ENCODE measurements at places on chromosomes 5 and 9. TPM values are rescaled to one million over a fixed set of nuclear protein-coding genes. Genes with fewer than 3 reads are reported as not detected.

- peak; percentile 63 for DNase-seq
Observed at GRCh38 chr9:78297672-78297961, 692 bp downstream of the PSAT1 start.

Gene LECT2
- total RNA-seq = not detected

Gene PROB1
- total RNA-seq = 0.03 TPM

GRCh38 chr5:176366232-176366894 is 1.1 kb downstream of the ARL10 start:
- DNase-seq = no peak

DNA sequence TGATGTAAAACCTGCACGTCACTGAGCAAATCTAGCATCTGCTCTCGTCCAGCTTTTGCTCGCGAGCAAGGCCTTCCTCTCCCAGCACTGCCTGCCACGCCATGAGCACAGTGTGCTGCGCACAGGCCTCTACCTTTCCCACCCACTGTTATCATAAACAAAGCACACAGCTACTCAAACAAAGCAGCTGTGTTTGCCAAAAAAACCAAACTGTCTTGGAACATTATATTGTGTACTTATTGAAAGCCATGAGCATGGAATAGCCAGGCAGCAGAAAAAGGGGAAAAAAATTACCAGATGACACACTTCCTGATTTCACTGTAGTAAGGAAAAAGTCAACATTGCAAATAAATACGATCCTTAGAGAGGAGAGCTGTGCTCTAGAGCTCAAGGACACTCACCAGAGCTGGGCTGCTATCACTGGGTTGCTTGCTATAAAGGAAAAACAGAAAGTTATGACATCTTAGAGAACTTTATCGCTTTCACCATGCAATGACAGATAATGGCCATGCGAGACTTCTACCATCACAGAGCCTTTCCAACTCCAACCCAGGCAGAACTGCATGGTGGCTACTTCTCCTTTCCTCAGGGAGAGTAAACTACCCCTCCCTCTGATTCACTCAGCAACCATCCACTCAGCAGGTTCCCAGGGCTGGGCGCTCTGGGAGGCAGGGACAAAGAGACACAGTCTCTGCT is 69.6 kb downstream of the EPB41L4B start:
- DNase-seq = no peak

Gene DMGDH
- not detected for total RNA-seq

- DNase-seq = no peak
Observed at GRCh38 chr9:129401623-129402370, 219.1 kb downstream of the C9orf50 start.

DNA sequence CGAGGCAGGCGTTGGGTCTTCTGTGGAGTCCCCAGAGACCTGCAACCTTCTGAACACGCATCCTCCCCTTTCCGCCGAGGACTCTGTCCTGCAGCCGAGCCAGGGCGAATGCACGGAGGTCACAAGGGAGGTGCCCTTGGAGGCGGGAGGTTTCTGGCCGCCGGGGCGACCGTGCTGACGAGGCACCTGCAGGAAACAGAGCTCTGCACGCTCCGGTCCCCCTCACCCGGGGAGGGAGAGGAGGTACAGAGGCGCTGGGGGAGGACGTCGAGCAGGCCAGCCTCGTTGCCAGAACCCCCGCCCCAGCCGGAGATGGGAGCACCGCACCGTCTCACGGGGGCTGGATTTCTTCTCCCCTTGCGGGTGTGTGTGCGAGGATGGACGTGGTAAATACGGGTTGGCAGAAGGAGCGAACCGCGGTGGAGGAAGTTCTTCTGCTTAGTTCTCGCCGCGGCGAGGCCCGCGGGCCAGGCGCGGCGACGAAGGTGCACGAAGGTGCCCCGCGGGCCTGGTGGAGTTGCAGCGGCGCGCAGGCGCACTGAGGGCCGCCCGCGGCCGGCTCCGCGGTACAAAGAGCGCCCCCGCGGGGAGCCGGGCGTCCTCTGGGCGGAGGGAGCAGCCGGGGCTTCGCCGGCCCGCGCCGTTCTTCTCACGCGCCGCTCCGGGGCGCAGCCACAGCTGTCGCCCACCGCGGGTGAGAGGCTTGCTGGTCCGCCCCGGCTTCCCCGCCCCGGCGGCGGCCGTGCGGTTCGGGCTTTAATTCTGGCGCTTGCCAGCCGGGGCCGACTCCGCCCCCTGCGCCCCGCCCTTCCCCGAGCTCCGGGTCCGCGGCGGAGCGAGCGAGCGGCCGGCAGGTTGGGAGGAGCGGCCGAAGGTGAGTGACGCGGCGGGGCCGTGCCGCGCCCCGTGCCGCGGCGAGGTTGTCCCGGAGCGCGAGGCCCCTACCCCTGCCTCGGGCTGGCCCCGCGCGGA is 289.5 kb downstream of the DOCK8 start:
- peak; percentile 44 for DNase-seq

- DNase-seq = no peak
Observed at GRCh38 chr9:99516657-99517049, 294.6 kb downstream of the SEC61B start.

Gene TPPP
- total RNA-seq = 5.1 TPM

Gene PITX1
- 0.11 TPM for total RNA-seq

Gene C9orf50
- not detected for total RNA-seq

Gene EQTN
- total RNA-seq = not detected

Gene SLC36A3
- not detected for total RNA-seq

DNA sequence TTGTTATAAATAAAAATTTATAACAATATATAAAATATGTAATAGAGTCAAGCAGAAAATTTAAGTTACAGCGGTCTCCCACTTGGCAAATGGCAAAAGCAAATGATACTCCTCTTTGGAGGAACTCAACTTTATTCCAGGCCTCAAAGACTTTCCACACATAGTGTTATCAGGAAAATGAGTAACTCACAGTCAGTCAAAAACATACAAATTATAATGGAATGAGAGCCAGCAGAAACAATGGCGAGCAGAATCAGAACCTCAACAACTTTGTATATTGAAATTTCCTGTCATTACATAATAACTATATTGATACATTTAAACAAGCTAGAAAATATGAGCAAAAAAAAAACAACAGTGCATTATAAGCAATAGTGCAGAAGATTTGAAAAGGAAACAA is 45.2 kb downstream of the ABLIM3 start:
- no peak for DNase-seq

- no peak for DNase-seq
Observed at GRCh38 chr5:9512457-9512856, 33.4 kb downstream of the SEMA5A start.

DNA sequence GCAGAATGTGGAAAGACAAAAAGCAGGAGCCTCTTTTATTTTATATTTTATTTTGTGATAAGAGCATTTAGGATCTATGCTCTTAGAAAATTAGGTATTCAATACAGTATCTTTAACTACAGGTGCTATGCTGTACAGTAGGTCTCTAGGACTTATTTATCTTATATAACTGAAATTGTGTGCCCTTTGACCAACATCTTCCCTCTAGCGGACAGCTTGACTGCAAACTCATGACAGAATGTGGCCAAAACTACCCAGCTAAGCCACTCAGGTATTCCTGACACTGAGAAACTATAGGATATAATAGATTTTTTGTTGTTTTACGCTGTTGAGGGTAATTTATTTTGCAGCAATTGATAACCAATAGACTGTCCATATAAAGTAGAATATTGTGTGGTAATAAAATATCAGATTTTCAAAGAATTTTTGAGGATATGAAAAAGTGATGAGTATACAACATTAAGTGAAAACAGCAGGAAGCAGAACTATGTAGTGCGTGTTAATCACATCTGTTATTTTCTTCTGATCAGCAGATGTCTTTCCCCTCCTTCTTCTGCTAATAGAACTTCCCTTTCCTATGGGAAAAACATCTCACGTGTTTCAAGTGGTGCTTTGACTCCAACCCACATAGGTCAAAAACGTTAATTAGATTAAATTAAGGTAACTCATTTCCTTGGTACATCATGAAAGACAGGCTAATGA is 69.9 kb upstream of the SELENOP start:
- DNase-seq = peak; percentile 37

GRCh38 chr5:25484391-25484790 is 839.6 kb upstream of the CDH10 start:
- no peak for DNase-seq

Gene ROPN1L
- 0.83 TPM for total RNA-seq

Gene SEPTIN8
- total RNA-seq = 20.4 TPM

DNA sequence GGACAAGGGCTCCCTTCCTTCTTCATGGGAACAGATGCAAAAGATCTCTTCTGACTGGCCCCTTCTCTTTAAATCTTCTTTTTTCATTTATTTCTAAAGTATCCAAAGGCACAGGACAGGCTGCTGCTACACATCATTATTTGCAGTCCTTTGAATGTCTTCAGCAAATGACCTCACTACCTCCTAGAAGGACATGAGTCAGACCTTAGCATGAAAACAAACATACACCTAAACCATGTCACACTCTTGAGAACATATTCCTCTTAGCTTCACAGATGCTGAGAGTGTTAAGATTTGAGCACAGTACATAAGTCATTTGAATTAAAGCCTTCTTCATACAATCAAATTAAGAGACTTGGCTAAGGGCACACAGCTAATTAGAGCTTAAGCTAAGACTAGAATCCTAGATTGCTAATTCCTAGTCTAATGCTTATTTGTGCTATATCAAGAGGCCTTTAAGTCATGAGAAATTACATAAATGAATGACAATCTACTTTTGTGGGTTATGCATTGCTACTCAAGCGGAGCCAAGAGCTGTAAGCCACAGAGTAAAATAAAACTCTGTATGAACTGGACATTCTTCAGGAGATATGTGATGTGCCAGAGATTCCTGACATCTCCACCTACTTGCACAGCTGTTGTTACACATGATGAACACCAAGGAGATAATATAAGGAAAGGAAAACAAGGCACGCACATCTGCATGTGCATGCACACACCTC is 109.1 kb upstream of the PTGER4 start:
- DNase-seq = no peak

Gene SPINK6
- total RNA-seq = 0.61 TPM

DNA sequence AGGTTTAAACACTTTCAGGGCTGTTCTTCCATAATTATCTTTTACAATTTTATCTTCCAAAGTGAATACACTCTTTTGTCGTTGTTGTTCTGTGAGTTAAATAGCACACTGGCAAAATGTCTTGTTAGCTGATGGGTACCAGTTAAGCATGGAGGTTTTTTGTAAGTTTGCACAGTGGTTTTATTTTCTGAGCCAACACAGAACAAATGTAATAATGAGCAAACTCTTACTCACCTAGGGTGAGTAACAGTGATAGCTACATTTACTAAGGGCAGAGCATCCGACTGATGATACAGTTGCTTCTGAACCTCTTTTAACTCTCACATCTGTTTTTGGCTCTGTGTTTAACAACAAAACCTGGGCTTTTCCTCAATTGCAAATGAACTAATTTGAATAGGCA is 103.2 kb downstream of the CTNND2 start:
- DNase-seq = no peak

DNA sequence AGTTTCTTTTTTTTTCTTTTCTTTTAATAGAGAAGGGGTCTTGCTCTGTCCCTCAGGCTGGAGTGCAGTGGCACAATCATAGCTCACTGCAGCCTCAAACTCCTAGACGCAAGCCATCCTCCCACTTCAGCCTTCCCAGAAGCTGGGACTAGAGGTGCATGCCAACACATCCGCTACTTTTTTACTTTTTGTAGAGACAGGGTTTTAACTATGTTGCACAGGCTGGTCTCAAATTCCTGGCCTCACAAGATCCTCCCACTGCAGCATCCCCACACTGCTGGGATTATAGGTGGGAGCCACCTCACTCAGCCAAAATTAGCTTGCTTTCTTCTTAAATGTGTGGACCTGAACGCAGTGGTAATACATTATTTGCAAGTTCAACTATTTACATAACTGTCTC is 66.1 kb downstream of the SERINC5 start:
- DNase-seq = no peak
